NCI-H2227 treated with DMSO at 0.1 percent for 48 hours (cell line): ENCODE measurements at places on chromosomes 7 and 10.

DNA sequence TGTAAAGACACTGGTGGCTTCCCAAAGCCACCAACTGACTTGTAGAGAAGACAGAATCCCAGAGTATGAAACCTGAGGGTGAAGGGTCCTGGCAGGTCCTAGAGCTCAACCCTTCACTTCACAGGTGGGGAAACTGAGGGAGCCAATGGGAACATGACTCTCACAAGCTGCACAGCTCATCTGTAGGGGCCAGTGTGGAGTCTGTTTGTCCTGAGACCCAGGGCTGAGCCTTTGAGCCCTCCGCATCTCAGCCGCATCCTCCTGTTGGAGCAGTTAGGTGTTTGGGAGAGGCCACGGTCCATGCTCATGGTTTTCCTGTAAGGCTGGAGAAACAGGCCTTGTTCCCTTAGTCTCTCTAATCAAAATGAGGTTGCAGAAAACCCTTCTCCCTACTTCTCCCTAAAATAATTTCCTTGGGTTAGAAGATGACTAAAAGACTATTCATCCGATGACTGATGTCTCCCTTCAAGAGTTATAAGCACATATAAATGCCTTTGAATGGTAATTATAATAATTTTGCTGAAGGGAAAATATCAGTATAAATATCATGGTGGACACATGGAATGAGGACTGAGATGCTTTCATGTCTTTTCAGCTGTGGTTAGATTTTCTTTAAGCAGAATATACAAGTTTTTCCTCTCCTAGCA lies 10.3 kb downstream of the HTRA1 start:
- DNase-seq: no peak

- no peak for DNase-seq
These were observed 94.8 kb upstream of the AFAP1L2 start for GRCh38 chr10:114499116-114499515.

GRCh38 chr10:132383751-132384196 lies 13.2 kb upstream of the PWWP2B start:
- no peak for DNase-seq

DNA sequence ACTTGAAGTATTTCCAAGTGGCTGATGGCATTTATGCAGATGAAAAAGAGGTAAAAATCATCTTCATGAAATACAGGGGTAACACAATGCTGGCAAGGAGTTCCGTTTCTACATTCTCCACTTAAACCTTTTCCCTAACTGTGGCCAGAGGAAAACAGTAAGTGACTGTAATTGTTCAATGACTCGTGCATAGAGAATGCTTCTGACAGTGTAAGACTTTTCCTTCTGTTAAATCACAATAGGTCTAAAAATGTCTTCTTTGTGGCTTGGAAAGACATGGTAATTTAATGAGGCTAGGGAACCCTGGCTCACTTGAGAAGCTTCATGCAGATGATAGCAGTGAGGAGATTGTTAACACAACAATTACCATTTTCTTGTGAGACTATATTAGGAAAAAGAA lies 50.3 kb upstream of the RSU1 start:
- no peak for DNase-seq

DNA sequence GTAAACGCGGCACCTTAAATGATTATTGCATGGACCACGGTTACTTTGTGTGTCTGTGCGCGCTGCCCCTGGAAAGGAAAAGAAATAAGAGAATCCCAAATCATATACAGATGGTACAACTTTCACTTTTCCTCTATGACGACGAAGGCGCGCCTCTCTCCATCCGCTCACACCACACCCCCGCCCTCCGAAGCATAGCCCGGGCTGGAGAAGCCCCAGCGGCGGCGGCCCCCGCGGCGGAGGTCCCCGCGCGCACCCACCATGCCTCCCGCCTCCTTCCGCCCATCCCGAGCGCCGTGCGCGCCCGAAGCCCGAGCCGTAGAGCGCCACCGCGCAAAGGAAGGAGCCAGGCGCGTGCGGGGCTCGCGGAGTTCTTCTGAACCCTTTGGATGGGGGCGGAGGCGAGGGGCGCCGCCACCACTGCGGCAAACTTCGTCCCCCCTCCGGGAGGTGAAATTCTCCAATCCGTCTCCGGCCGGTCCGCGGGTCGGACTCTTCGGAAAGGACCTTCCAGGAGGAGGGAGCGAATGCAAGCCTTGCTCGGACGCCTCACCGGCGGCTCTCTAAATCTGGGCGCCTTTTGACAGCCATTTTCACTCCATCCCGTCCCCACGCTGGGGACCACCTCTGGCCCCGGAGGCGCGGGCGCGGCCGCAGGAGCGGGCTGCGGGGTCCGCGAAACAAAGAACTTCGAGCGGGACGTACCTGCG lies 588 bp downstream of the GLI3 start:
- DNase-seq: no peak

- no peak for DNase-seq
These were observed 11.0 kb downstream of the RASGEF1A start for GRCh38 chr10:43255634-43256431.

DNA sequence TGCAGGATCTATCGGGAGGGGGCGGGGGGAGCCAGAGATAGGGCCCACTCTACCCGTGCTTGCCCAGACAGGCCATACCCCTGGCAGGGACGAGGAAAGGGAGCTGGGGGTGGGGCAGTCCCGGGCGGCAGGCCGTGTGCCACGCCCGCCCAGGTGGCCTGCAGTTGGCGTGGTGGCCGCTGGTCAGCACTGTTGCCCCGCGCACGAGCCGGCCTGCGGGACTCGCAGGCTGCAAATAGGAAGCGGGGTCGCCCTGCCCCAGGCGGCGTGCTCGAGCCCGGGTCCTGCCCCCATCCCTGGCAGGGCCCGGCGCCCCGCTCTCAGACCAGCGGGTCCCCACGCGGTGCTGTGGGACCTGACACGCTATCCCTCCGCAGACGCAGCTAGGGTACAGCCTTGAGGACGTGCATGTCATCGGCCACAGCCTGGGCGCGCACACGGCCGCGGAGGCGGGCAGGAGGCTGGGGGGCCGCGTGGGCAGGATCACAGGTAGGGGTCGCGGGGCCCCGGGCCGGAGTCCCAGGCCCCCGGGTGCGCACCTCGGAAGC lies 6.7 kb downstream of the PNLIPRP2 start:
- DNase-seq: peak; percentile 25

- DNase-seq: no peak
These were observed 4.9 kb downstream of the BAIAP2L1 start for GRCh38 chr7:98395951-98396350.

GRCh38 chr10:132946-133898 lies 2.0 kb upstream of the ZMYND11 start:
- DNase-seq: no peak

DNA sequence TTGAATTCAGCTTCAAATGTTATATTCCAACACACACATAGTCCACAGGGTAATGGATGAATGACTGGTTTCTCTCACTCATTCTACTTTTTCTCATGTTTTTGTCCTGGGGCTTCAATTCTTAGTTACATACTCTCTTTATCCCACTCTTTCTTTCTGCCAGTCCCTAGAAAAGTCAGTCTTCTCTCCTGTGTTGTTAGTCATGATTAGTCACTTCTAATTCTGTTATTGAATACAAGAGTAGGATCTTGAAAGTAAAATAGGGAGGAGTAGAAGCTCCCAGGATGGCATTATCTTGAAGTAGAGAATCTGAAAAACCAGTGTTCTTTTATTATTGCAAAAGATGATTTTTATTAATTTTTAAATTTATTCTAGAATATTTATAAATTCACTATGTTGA lies 45.5 kb upstream of the CALCR start:
- no peak for DNase-seq

- no peak for DNase-seq
These were observed 2.0 kb upstream of the SFTPA2 start for GRCh38 chr10:79562135-79562756.

GRCh38 chr10:69965086-69965485 lies 87.6 kb upstream of the MACROH2A2 start:
- no peak for DNase-seq

GRCh38 chr7:356691-357462 lies 66.9 kb downstream of the FOXL3 start:
- no peak for DNase-seq
